ENCODE measurements at places on chromosomes 3 and 15. TPM values are rescaled to one million over a fixed set of nuclear protein-coding genes. Genes with fewer than 3 reads are reported as not detected.
A peak's percentile ranks its signal among the peaks of the same experiment; 100 is the strongest.

Gene SPATA12
- not detected for polyA plus RNA-seq

Gene NEIL1
- polyA plus RNA-seq: 2.9 TPM

Gene C3orf22
- not detected for polyA plus RNA-seq

Gene DAPK2
- 2.2 TPM for polyA plus RNA-seq

Gene POLQ
- polyA plus RNA-seq: 0.05 TPM

Gene C3orf85
- not detected for polyA plus RNA-seq

Gene SLC15A2
- polyA plus RNA-seq: 0.15 TPM

Gene ATG3
- 70.5 TPM for polyA plus RNA-seq

Gene CCR4
- 10.0 TPM for polyA plus RNA-seq

Gene DHX30
- polyA plus RNA-seq: 48.3 TPM

GRCh38 chr3:129654131-129654530 is 47.7 kb upstream of the PLXND1 start:
- H3K4me1 ChIP-seq: no peaks in the 10 kb centered on the region
- H3K27ac ChIP-seq: no peak overlapping the region

- H3K27me3 ChIP-seq: no peaks in the 10 kb centered on the region
- no peaks in the 10 kb centered on the region for H3K4me1 ChIP-seq
- no peak overlapping the region for H3K27ac ChIP-seq
These were observed 77.4 kb upstream of the ANKRD28 start for GRCh38 chr3:15875016-15875689.

- no peaks in the 10 kb centered on the region for H3K27me3 ChIP-seq
- no peaks in the 10 kb centered on the region for H3K36me3 ChIP-seq
- no peak for DNase-seq
- no peaks in the 10 kb centered on the region for H3K4me1 ChIP-seq
- no peak overlapping the region for H3K4me3 ChIP-seq
These were observed 57.4 kb upstream of the NMNAT3 start for GRCh38 chr3:139735191-139735590.

GRCh38 chr3:117600666-117601065 is 891.1 kb downstream of the TUSC7 start:
- no peak overlapping the region for H3K27ac ChIP-seq
- no peaks in the 10 kb centered on the region for H3K4me1 ChIP-seq
- H3K27me3 ChIP-seq: no peaks in the 10 kb centered on the region
- no peaks in the 10 kb centered on the region for H3K36me3 ChIP-seq
- no peak for DNase-seq

GRCh38 chr15:93048759-93049161 is 40.3 kb downstream of the RGMA start:
- no peak overlapping the region for H3K4me3 ChIP-seq
- no peak overlapping the region for H3K27ac ChIP-seq
- peaks cover 25% of the 10 kb centered on the region for H3K4me1 ChIP-seq
- no peaks in the 10 kb centered on the region for H3K27me3 ChIP-seq
- no peaks in the 10 kb centered on the region for H3K36me3 ChIP-seq
- DNase-seq: no peak

- H3K27ac ChIP-seq: peak overlapping the region; percentile 73
- H3K4me3 ChIP-seq: peak overlapping the region; percentile 40
- H3K36me3 ChIP-seq: no peaks in the 10 kb centered on the region
- DNase-seq: peak; percentile 85
These were observed 21.1 kb upstream of the ST6GAL1 start for GRCh38 chr3:186909078-186909853.

GRCh38 chr3:177190756-177191681 is 6.3 kb downstream of the TBL1XR1 start:
- no peak overlapping the region for H3K4me3 ChIP-seq
- no peak for DNase-seq
- H3K27ac ChIP-seq: no peak overlapping the region
- H3K36me3 ChIP-seq: no peaks in the 10 kb centered on the region
- no peaks in the 10 kb centered on the region for H3K27me3 ChIP-seq
- peaks cover 38% of the 10 kb centered on the region for H3K4me1 ChIP-seq

- H3K4me3 ChIP-seq: no peak overlapping the region
- H3K4me1 ChIP-seq: no peaks in the 10 kb centered on the region
- no peak overlapping the region for H3K27ac ChIP-seq
- no peak for DNase-seq
- H3K27me3 ChIP-seq: no peaks in the 10 kb centered on the region
These were observed 360.5 kb downstream of the RSL24D1 start for GRCh38 chr15:54836052-54836795.

- no peaks in the 10 kb centered on the region for H3K36me3 ChIP-seq
- H3K4me3 ChIP-seq: no peak overlapping the region
- no peaks in the 10 kb centered on the region for H3K4me1 ChIP-seq
- no peak for DNase-seq
- H3K27me3 ChIP-seq: no peaks in the 10 kb centered on the region
These were observed 140.4 kb downstream of the GABRB3 start for GRCh38 chr15:26632500-26632899.

DNA sequence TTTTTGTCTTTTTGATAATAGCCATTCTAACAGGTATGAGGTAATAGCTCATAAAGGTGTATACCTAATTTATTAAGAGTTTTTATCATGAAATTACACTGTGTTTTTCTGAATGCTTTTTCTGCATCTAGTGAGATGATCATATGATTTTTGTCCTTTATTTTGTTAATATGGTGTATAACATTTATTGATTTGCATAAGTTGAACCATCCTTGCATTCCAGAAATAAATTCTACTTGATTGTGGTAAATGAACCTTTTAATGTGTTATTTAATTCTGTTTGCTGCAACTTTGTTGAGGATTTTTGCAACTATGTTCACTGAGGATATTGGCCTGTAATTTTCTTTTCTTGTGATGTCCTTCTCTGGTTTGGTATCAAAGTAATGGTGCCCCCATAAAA is 28.0 kb upstream of the PCSK6 start:
- peaks cover 5% of the 10 kb centered on the region for H3K27me3 ChIP-seq
- H3K27ac ChIP-seq: no peak overlapping the region
- no peak for DNase-seq

GRCh38 chr15:60049948-60050347 is 45.8 kb downstream of the FOXB1 start:
- no peaks in the 10 kb centered on the region for H3K4me1 ChIP-seq
- H3K36me3 ChIP-seq: no peaks in the 10 kb centered on the region
- no peak overlapping the region for H3K4me3 ChIP-seq

DNA sequence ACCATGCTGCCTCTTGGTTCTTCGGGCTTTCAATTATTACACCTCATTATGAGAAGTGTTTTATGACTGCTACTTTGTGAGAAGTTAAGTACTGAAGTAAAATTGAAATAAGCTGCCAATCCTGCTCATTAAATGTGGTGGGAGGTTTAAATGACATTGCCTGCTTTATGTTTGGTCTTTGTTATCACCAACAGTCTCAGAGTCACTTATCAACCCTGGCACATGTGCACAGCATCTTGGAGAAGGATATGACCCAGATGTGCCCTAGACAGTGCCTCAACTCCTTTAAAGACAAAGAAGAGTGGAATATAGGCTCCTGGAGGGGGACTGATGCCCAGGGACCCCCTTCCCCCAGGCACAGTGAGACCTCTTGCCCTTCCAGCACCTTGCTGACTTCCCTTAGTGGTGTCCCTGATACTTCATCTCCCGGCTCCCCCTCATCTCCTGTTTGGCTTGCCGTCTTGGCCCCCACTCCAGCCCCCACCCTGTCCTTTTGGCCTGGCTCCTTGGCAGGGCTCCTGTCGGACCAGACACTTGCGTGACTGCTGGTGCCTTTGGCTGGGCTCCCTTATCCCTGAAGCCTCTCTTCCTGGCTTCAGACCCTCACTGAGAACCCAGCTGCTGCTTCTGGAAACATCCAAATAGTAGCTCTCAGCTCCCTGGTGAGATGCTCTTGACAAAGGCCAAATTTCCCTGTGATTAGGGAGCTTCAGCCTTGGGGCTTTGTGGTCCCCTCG is 39.8 kb downstream of the ARHGAP31 start:
- no peak overlapping the region for H3K27ac ChIP-seq
- no peak for DNase-seq
- H3K36me3 ChIP-seq: no peaks in the 10 kb centered on the region
- no peak overlapping the region for H3K4me3 ChIP-seq
- H3K4me1 ChIP-seq: no peaks in the 10 kb centered on the region

- H3K4me3 ChIP-seq: no peak overlapping the region
- H3K4me1 ChIP-seq: peaks cover 10% of the 10 kb centered on the region
- no peak overlapping the region for H3K27ac ChIP-seq
- no peak for DNase-seq
These were observed 9.6 kb upstream of the CYP11A1 start for GRCh38 chr15:74376825-74377581.

GRCh38 chr3:71104976-71105375 is 478.6 kb downstream of the FOXP1 start:
- H3K27ac ChIP-seq: no peak overlapping the region
- H3K36me3 ChIP-seq: peaks cover 3% of the 10 kb centered on the region
- H3K4me3 ChIP-seq: no peak overlapping the region
- no peaks in the 10 kb centered on the region for H3K27me3 ChIP-seq
- H3K4me1 ChIP-seq: peaks cover 47% of the 10 kb centered on the region

GRCh38 chr15:41006479-41006878 is 53.2 kb downstream of the CHAC1 start:
- peaks cover 11% of the 10 kb centered on the region for H3K36me3 ChIP-seq
- DNase-seq: no peak
- H3K27ac ChIP-seq: no peak overlapping the region
- no peaks in the 10 kb centered on the region for H3K4me1 ChIP-seq

- peak overlapping the region; percentile 84 for H3K4me3 ChIP-seq
- peak overlapping the region; percentile 80 for H3K27ac ChIP-seq
- no peaks in the 10 kb centered on the region for H3K36me3 ChIP-seq
- H3K27me3 ChIP-seq: no peaks in the 10 kb centered on the region
- DNase-seq: no peak
These were observed 1.4 kb downstream of the MAPK6 start for GRCh38 chr15:52020221-52021085.

GRCh38 chr3:11236588-11237461 is 35.4 kb upstream of the ATG7 start:
- DNase-seq: peak; percentile 74
- no peak overlapping the region for H3K4me3 ChIP-seq
- no peaks in the 10 kb centered on the region for H3K27me3 ChIP-seq
- H3K36me3 ChIP-seq: no peaks in the 10 kb centered on the region
- H3K27ac ChIP-seq: no peak overlapping the region
- no peaks in the 10 kb centered on the region for H3K4me1 ChIP-seq
